ENCODE measurements at places on chromosomes 13 and 19.

- DNase-seq = no peak
These were observed 16.3 kb upstream of the TCF3 start for GRCh38 chr19:1668486-1669270.

DNA sequence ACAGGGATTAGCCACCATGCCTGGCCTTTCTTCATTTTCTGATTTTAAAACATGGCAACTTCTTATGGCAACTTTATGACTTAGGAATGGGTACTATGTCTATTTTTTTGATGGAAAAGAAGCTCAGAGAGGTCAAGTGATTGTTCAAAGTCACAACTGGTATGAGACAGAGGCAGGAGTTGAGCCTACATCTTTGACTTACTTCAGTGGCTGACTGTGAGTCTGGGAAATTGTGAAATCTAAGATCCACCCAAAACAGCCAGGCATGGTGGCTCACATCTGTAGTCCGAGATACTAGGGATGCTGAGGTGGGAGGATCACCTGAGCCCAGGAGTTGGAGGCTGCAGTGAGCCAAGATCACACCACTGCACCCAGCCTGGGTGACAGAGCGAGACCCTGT, 2.4 kb upstream of the ACTL9 start:
- DNase-seq = no peak

DNA sequence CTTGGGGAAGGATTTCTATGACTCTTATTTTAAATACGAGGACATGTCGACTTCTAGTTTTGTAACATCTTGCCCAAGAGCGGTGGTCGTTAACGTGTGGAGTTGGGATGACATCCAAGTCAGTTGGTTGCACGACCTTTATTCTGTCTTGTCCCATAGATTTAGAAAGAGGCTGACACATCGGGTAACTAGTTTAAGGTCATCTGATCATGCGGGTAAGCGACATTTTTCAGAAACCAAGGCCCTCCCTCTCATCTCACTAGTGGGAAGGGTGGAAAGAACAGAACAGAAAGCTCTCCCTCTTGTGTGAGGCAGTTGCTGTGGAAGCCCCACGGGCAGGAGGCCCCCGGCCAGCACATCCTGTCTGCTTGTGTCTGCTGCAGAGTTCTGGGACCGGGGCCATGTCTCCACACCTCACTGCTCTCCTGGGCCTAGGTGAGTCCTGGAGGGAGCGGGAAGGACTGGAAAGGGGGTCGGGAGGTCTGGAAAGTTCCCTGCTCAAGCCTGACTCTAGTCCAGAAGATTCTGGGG, at the start of gene LAIR2:
Gene LAIR2 (plus strand): TSS at position 314 of the 531 bp plus-strand sequence. CDS start 88 bp downstream, at position 402.
- no peak for DNase-seq

- DNase-seq = no peak
These were observed 412.7 kb downstream of the LMO7 start for GRCh38 chr13:76048675-76049375.

- no peak for DNase-seq
These were observed 20.7 kb downstream of the GARRE1 start for GRCh38 chr19:34274827-34275625.

DNA sequence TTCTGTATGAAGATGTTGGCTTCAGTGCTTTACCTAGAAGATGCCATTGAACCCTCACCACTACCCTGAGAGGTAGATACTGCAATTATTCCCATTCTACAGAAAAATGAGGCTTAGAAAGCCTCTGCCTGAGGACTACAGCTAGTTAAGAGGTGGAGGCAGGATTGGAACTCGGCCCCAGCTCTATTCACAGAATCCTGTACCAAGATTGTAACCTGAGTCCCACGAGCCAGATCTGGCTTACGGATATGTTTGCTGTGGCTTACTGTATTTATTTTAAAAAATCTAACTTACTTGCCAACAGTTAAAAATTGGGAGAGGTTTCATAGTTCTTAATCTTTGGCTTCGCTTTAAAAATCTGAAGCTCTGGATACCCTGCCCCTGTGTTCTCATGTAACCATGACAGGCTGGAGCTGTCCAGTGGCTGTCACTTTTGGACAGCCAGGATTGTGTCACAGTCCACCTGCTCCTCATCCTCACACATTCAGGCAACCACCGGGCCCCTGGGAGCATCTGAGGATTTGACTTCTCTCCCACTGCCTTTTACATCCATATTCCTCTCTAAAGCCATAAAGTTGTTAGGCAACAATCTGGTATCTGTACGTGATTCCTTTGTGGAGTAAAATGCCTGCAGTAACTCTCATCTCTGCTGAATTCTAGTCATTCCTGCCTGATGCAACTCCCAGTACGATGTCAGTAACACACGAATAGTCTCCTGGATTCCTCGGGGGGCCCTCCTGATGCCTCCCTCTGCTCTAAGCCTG, 160.8 kb upstream of the SERP2 start:
- DNase-seq = no peak

DNA sequence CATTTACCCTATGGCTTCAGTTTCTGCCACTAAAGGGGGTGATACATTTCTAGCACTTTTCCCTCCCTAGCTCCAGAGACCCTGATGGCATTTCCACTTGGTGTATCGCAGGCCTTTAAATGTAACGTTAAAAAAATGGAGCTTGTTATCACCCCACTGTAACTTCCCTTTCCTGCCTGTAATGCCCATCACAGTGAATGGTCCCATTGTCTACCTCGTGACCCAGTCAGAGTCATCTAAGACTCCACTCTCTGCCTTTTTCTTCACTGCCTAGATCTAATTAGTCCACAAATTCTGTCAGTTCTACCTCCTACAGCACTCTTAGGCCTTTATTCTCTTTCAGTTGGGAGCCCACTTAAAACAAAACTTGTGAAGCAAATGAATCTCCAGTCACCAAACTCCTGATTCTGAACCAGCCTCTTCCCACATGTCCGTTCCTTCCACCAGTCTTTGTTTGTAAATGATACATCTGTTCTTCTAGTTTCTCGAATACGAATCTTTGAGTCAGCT, 64.8 kb downstream of the NHLRC3 start:
- DNase-seq = no peak

DNA sequence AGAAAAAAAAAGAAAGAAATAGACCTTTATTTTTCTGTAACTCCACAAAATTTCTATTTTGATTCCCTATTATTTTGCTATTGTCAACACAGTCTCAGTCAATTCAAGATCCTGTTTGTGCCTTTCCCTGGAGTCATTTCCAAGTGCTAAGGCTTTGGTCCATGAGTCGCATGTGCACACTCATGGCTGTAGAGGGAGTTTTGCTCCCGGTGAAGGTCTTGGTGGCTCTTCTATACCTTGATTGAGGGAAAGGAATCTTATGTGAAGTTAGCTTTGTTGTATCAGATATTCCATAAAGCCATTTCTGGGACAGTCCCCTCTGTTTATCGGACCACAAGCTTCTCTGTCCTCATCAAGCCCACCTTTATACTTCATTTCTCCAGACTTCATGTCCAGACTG, 58.7 kb upstream of the ALOX5AP start:
- no peak for DNase-seq

GRCh38 chr13:86900906-86901305, 770.3 kb upstream of the SLITRK5 start:
- DNase-seq = no peak

DNA sequence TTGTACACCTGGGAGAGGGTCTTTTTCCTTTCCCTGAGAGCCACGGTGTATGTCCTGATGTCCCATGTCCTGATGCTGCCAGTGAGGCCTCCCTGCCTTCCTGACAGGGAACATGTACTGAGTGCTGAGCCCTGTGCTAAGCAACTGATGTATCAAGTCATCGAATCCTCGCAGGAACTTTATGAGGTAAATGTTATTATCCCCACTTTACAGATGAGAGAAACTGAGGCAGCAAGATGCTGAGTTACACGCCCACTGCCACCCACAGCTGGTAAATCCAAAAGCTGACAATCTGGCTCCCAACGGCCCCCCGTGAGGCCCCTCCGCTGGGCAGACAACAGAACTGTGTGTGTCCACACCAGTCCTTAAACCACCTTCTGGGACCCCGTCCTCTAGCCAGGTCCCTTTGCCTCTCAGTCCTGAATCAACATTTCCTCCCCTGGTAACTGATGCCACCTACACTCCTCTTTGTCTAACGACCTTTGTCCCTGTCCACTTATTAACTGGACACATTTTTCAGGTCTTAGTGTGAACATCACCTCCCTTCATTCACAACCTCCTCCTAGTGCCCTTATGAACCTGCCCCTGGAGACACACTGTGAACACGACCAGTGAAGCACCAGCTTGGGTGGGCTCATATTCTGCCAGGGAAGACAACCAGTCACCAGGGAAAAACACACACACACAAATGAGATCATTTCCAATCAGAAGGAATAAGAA, 5.4 kb upstream of the VSIG10L start:
- DNase-seq = no peak

DNA sequence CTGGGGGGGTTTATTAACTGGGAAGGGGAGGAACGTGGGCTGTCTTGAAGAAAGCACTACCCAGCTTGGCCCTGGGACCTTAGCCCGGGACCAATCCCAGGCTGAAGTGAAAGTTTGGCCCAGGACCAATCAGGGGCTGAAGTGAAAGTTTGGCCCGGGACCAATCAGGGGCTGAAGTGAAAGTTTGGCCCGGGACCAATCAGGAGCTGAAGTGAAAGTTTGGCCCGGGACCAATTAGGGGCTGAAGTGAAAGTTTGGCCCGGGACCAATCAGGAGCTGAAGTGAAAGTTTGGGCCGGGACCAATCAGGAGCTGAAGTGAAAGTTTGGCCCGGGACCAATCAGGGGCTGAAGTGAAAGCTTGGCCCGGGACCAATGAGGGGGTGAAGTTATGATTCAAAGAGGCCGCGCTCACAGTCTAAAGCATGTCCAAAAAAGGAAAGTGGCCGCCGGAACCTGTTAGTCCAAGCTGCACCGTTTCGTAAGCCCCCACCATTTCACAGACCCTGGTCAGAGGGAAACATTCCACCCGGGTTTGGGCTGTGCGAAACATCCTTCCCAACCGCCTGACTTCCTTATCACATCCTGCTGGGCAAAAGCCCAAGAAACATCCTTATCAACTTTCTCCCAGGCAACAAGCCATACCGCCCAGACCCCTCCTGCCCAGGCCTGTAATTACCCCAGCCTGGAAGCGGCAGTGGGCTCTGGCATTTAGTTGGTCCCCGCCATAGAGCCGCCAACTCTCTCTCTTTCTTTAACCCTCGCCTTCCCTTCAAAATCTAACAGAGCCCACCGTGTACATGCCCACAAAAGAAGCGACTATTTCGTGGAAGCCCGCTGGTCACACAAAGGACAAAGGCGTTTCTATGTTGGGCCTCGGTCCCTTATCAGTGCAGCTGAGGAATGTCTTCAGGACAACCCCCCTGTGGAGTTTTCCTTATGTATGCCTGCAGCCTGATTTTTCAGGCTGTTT, 1.1 kb downstream of the ZNF850 start:
- peak; percentile 2 for DNase-seq

DNA sequence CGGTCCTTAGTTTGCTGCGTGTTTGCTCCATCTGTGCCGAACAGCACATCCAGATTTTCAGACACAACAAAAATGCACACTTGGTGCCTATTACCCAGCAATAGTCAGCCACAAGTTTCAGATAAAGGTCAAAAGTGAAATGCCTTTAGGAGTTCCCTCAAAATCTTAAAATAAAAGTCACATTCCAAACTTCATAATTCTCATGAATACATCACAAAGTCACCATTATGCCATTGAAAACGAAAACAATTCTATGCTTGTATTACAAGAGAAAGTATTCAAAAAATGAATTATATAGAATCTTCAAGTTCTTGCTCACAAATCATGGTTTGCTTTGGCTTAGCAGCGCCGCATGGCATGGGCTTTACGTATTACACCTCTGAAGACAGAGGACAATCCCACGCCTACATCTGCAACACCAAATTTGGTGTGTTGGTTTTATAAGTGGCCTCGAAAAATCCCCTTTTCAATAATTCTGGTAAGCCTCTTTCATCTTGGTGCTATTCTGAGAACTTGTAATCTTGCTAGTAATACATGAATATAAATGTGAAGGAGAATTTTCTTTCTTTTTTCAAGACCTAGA, 26.6 kb downstream of the COL4A1 start:
- DNase-seq = no peak

- peak; percentile 12 for DNase-seq
These were observed at the start of gene MATK for GRCh38 chr19:3785938-3786824. MATK (minus strand) TSS chr19:3786381; CDS start chr19:3785135, 1,246 bp downstream.

- DNase-seq = no peak
These were observed 29.9 kb downstream of the CAPN12 start for GRCh38 chr19:38714354-38714778.

DNA sequence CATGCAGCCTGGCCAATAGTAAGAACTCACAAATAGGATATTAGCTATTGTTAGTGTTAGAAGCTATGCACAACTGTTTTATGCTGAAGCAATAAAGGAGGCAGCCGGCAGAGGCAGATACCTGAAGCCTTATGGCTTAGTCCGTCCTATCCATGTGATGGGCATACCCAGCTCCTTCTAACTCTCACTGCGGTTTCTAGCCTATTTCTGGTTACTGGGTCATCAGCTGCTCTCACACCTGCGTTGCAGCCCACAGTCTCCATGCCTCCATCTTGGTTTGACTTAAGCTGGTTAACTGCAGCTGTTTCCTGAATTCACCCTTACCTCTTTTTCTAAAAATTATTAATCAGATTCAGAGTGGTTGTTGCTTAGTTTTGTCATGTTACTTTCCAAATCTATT, 40.5 kb upstream of the CNMD start:
- no peak for DNase-seq

DNA sequence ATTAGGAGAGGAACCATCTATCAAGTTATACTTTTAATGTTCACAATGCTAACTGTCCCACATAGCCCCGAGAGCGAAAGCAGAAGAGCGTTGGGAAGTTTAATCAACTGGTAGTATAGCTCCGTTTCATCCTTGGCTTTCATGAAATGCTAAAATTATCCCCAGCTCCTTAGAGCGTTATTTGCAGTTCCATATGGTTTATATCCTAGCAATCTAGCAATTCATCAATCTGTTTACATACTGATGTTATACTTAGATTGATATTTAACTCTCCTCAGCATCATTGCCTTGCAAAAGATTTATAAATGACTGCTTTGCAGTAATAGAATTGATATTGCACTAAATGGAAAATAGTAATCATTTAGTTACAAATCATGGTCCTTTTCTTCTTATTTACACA, 419.8 kb downstream of the COG6 start:
- DNase-seq = no peak

DNA sequence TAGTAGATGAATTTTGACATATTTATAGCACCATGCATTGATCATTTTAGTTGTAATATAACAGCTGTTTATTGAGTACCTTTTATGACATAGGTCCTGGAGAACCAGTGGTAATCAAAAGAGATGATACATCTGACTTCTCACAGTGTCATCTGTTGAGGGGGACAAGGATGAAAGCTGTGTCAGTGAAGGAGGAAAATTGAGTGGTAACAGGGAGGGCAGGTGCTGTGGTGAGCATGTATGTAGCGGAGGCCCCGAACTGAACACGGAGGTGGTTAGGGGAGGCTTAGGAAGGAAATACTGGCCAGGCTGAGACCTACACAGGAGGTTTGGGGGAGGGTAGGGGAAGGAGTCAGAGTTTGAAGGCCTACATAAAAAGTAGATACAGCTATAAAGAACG, 199.7 kb downstream of the GGACT start:
- no peak for DNase-seq

DNA sequence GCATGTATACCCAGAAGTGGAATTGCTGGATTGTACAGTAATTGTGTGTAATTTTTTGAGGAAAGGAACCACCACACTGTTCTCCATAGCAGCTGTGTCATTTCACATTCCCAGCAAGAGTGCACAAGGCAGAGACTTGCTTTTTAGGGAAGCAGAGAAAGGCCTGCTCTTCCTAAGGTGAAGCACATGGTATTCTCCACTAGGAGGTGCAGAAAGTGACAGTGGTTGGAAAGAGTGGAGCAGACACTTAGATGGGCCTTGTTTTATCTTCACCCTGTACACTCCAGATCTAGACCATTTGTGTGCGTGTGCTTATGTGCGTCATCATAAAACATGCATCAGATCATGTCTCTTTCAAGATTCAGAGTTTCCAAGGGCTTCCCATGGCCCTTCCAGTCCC, 35.0 kb downstream of the FAM124A start:
- no peak for DNase-seq

GRCh38 chr19:48283908-48284307, 14.0 kb downstream of the ZNF114 start:
- no peak for DNase-seq
